ENCODE measurements at places on chromosomes 2 and 18.

DNA sequence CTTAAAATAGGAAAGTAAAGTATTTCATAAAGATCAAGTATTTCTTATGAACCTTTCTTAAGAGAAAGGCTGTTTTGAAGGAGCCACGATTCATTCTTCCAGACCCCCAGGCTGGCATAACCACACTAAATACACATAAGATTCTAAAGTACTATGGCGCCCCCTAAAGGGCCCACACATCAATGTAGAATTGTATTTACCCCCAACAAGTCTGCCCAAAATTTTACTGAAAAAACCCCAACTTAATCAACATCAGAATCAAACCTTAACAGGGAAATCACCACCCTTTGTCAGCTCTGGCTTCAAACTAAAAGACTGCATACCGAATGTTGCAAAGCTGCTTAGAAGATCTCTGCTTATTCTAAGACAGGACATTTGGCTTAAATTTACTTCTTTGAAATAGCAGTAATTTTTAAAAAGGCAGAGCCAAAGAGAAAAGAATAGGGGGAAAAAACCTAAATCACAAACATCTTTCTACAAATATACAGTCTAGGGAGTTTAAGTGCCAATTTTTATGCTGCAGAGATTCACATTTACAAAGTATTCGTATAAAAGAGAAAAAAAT is 20.4 kb upstream of the BCL2 start:
- no peak for DNase-seq

GRCh38 chr2:11541693-11542274 is 7.9 kb downstream of the GREB1 start:
- DNase-seq: no peak

GRCh38 chr2:167177196-167177595 is 288.9 kb downstream of the XIRP2 start:
- no peak for DNase-seq

GRCh38 chr18:77151033-77151771 is 18.6 kb upstream of the MBP start:
- DNase-seq: no peak

- no peak for DNase-seq
Observed at GRCh38 chr2:58686776-58687175, 445.7 kb upstream of the FANCL start.

DNA sequence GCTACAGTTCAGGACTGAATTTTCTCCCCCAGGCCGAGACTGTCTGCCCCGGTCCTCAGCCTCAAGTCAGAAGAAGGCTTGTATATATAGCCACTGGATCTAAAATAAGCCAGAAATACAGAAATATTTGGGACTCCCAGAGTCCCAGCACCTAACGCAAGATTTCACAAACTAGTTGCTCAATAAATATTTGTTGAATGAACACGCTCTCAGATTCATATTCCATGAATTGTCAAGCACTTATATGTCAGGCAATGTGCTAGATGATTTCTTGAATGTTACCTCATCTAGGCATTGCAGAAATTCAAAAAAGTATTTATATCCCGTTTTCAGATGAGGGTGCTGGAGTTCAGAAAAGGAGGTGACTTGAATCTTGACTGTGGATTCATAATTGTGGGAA is 163.7 kb upstream of the KLHL29 start:
- DNase-seq: no peak

DNA sequence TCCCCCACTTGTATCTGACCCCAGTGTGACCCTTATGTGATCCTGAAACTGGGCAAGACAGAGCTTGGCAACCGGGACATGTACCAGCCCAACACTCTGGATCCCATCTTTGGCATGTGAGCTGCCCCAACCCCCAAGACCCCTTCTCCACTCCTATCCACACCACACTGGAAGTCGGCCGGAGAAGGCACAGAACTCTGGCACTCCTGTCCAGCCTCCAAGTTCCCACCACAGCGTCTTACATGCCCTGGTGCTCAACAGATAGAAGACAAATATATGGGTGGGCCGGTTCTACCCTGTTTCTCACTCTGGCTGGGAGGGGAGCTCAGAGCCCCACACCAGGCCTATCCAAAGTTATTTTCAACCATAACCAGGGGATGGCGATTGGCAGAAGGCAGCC is 40.8 kb downstream of the LMAN2L start:
- DNase-seq: no peak

GRCh38 chr18:8401606-8402005 is 207.6 kb upstream of the RAB12 start:
- no peak for DNase-seq

DNA sequence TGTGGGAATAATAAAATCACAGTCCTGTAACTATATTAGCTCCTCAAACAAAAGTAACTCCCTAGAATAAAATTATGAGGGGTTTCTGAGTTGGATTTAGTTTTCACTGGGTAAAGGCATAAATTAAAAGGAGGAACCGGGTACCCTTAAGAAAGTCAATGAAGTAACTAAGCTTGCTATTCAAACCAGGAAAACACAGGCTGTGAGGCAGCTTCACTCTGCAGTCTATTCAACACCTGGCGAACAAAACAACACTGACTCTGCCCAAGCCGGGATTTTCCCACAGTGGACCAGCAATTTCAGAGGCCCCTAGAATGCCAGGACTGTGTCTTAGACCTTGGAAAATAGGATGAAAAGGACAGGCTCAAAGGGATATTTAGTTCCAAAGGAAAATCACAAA is 24.6 kb upstream of the CREB1 start:
- DNase-seq: no peak

GRCh38 chr2:101818531-101819451 is 121.3 kb downstream of the MAP4K4 start:
- DNase-seq: no peak

- DNase-seq: no peak
Observed at GRCh38 chr2:145284551-145284950, 764.6 kb upstream of the ZEB2 start.

GRCh38 chr18:13437796-13438506 is 219.4 kb downstream of the LDLRAD4 start:
- DNase-seq: peak; percentile 26

- no peak for DNase-seq
Observed at GRCh38 chr2:181785691-181786344, 105.5 kb upstream of the NEUROD1 start.

DNA sequence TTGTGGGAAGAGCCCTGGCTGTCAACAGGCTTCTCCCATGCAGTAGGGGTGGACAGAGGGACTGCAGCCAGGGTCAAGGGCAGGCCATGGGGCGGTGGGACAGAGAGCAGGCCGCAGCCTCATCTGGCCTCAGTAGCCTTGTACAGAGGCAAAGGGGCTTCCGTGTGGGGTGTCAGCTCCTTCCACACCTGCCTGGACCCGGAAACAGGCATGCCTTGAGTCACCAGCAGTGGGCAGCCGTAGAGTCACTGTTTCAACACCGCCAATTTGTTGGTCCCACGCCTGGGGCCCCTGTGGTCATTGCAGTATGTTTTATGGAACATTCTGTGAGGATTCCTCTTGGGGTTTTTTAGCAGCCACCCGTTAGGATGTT is 173.0 kb downstream of the SMAD7 start:
- no peak for DNase-seq
